ENCODE measurements at places on chromosomes 1 and 21.

DNA sequence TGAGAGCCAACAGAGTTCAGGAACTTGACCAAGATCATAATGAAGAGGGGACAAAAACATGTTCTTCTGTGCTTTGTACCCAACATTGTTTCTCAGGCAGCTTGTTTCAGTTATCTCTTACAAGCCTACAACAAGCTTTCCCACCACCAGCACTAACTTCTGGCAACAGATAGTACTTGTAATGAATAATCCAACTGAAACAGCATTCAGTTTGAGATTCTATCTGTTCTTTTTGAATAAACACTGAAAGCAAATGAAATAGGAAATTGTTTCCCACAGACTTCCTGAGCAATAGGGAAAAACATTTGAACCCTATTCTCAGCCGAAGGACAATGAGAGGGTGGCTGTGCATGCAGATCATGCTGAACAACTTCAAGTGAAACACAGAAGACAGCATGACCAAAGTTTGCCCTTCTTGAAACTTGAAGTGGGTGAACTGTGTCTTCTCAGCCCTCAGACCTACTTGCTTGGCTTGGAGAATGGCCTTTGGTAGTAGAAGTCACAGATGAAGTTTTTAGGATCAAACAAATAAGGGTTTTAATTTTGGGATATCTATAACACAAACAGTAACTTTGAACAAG, 11.2 kb upstream of the HOOK1 start:
- no peak for DNase-seq

- no peak for DNase-seq
These were observed 1.5 kb downstream of the GSTM2 start for GRCh38 chr1:109669246-109669948.

DNA sequence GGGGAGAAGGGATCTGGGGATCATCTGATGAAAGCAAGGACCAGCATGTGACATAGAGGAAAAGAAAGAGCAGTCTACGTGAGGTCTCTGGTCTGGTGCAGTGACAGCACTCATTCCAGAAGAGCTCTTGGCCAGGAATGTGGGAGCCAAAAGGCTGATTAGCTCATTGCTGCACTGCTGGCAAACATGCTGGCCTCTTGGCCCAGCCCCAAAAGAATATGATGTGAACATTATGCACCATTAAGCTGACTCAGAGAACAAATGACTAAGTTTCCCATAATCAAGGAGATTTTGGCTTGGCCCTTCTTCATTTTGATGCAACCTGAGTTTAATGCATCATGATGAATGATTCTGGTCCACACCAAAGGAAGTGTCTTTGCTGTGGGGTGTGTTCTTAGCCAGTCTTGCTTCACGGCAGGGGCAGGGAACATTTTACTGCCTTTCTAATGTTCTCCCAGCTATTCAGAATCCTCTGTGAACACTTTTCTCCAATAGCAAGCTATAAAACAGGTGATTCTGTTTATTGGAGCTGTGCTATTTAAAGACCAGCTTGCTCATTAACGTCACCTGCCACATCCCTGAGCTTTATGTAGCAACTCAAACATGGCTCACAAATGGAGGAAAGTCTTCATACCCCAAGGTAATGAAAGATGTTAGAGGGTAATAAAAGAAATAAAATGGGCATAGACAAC, 55.1 kb downstream of the PCBP3 start:
- DNase-seq, result no peak

DNA sequence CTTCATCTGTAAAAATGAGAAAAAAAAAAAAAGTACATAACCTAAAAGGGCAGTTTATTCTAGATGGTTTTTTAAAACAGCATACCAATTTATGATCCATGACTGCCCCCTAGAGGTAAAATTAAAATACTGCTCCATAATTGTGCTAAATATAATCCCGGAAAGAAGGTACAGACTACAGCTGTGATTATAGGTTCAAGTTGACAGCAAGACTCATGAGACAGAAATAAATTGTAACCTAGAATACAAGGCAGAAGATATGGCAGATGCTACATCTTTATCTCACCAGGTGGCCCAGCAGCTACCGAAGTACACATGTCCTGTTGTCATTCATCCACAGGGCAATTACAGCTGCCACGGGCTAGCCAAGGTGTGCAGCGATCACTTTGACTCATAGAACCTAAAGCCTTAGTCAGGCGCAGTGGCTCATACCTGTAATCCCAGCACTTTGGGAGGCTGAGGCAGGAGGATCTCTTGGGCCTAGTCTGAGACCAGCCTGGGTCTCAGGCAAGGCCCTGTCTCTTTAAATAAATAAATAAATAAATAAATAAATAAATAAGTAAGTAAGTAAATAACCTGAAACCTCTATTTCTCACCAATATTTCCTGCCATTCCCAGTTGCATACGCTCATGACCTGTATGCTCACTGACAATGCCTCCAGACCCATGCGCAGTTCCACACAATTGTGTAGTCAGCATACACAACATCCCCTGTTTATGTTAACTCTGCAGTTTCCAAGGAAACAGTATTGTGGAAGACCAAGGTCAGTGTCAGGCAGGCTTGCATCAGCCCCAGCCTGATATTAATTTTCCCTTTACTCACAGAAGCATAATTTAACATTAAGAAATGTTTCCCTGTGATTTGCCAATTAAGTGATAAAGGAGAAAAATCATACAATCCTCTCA, 18.3 kb upstream of the PPIE start:
- DNase-seq, result no peak

- DNase-seq, result no peak
These were observed 234.2 kb upstream of the FGGY start for GRCh38 chr1:59062743-59063142.

GRCh38 chr1:175200678-175201521, 8.3 kb upstream of the KIAA0040 start:
- no peak for DNase-seq

DNA sequence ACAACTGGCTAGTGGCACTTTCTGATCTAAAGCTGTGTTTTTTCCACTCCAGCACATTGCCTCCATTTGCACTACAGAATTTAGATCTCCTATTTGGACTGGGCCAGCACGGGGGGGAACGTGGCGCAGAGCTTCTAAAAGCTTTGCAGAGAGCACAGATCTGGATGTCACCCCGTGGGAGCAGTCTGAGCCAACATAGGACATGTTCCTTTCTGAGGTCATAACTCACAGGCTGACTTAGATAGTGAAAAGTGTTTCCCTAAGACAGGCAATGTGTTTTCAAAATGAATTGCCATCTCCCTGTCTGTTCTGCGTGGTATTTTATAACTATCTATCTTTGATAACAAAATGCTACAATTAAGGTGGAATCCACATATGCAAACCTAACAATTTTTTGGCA, 3.7 kb upstream of the C8A start:
- no peak for DNase-seq

DNA sequence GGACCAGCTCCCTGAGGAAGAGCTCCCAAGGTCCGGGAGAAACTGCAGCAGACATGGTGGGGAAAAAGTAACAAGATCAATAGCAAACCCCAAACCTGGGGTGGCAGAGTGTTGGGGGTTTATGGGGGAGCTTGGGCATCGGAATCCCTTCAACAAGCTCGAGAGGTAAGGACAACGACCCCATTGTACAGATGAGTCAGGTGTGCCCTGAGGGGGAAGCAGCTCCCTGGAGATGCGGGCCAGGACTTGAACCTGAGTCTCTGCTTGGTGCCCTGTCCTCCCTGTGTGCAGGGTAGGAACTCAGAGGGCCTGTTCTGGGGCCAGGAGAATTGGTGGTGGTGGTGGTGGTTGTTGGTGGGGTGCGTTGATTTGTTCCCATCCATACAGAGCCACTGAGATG, 125.4 kb downstream of the PTPRU start:
- no peak for DNase-seq

DNA sequence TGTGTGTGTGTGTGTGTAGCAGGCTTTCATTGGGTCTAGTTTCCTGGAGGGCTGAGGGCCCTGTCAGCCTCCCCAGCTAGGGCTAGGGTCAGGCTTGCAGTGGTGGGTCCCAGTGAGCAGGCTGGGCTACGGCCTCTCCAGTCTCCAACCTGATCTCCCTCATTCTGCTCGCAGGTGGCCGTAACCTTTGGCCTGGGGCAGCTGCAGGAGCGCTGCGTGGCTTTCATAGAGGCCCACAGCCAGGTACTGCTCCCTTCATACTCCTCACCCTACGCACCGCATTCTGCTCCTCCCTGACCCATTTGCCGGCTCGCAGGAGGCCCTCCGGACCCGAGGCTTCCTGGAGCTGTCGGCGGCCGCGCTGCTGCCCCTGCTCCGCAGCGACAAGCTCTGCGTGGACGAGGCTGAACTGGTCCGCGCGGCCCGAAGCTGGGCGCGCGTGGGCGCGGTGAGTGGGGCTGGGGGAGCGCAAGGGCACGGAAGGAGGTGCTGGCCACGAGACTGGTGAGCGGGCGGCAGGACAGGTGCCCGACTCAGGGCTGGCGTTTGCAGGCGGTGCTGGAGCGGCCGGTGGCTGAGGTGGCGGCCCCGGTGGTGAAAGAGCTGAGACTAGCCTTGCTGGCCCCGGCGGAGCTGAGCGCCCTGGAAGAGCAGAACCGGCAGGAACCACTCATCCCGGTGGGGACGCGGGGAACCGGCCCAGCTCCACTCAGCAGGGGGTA, 4.7 kb downstream of the BTBD19 start:
- no peak for DNase-seq

DNA sequence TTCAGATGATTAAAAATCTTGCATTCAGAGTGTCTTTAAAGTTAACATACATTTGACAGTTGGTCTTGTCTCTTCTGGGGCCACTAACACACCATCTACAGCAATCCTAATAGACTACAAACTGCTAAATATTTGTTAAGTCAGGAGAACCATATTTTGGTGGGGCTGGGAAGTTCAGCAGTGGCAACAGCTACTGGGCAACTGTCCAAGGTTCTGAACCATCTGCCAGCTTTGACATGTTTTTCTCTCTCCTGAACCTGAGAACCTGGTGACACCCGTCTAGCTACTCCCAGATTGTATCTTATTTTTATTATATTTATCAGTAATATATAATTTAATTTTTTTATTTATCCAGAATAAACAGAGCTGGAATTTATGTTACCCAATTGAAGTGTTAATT, 199.0 kb upstream of the DPYD start:
- no peak for DNase-seq

GRCh38 chr21:42308161-42308913, 6.9 kb downstream of the TFF3 start:
- DNase-seq, result no peak

DNA sequence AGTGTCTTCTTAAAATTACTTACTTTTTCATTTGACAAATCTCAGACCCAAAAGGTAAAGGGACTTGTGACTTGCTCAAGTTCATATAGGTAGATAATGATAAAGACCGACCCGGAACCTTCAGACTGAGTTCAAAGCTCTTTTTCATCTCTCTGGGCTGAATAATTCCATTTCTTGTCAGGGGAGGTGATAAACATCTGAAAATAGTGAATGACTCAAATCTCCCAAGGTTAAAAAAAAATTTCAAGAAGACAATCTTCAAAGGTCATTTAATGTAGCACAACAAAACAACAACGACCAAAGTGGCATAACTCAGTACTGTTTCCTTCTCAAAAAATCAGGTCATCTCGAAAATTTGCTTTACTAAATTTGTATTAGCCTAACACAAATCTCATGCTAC, 20.6 kb downstream of the LUZP1 start:
- no peak for DNase-seq

- no peak for DNase-seq
These were observed 3.1 kb downstream of the SMIM1 start for GRCh38 chr1:3775490-3776230.

GRCh38 chr1:110298991-110299390, 40.2 kb upstream of the RBM15 start:
- no peak for DNase-seq

GRCh38 chr1:90591355-90591969, 125.6 kb downstream of the BARHL2 start:
- DNase-seq, result no peak

- no peak for DNase-seq
These were observed 63.2 kb downstream of the URB2 start for GRCh38 chr1:229689273-229689672.

GRCh38 chr1:109640285-109640865, 15.5 kb upstream of the GSTM4 start:
- DNase-seq, result peak; percentile 90

DNA sequence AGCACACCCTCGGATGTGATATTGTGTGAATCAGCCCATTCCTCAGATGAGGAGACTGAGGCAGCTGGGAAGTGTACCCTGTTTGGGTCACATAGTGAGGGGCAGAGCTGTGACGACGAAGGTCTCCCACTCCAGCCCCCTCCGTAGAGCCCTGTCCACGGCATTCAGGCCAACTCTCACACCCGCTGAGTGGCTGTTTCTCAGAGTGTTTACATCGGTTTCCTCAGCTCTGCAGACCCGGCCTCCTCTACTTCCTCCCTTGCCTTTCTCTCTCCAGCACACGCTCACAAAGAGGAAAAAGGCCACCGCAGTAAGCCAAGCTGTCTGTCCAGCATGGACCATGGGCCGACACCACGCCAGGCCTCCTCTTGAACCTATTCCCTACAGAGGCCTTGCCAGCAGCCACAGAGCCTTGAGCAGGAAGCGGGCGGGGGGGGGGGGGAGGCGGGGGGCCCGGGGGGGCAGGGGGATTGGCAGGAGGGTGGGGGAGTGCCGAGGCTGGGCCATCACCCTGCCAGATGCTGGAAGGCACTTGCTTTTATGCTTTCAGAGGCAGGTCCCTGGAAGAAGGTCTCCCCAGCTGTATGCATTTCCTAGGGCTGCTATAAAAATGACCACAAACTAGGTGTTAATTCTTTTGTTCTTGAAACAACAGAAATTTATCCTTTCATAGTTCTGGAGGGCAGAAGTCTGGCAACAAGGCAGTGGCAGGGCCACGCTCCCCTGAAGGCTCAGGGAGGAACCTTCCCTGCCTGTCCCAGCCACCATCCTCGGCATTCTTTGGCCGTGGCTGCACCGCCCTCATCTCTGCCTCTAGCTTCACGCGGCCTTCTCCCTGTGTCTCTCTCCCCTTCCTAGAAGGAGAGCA, 178.4 kb downstream of the PSMG1 start:
- DNase-seq, result no peak

DNA sequence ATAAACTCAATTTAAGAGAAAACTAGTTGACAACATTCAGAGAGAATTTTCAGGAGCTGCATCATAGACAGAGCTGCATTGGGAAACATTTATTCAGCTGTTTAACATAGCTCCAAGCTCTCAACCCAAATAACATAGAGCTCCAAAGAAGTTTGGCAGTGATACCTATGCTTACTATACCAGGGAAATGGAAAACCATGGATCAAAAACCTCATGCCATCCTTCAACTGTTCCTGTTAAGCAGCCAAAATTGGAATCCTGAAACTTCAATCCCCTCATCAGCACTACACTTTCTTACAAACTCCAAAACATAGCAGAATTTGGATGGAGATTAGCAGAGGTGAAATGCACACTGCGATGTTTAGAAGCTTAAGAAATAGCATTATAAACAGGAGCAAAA, 164.4 kb downstream of the USH2A start:
- DNase-seq, result no peak

- no peak for DNase-seq
These were observed 180.0 kb upstream of the HMGB4 start for GRCh38 chr1:33683913-33684312.

- DNase-seq, result no peak
These were observed 848 bp upstream of the PYHIN1 start for GRCh38 chr1:158930504-158930903.

- DNase-seq, result no peak
These were observed 37.3 kb upstream of the IL10 start for GRCh38 chr1:206809504-206810084.

GRCh38 chr1:177256153-177257075, 85.7 kb downstream of the BRINP2 start:
- peak; percentile 17 for DNase-seq

- no peak for DNase-seq
These were observed 89.7 kb downstream of the ATP5PO start for GRCh38 chr21:33825915-33826314.

Measured in breast epithelium (tissue), 4 donors.